Stimulated activated CD8-positive, alpha-beta memory T cell treated with anti-CD3 and anti-CD28 coated beads, Interleukin-2, amount 100 ng/mL, for 48 hours (primary cell): ENCODE measurements at places on chromosomes 4 and X.
A peak's percentile ranks its signal among the peaks of the same experiment; 100 is the strongest.

GRCh38 chrX:75303795-75304194 is 29.9 kb downstream of the UPRT start:
- DNase-seq = no peak

GRCh38 chrX:105269386-105269785 is 48.9 kb upstream of the TEX13A start:
- DNase-seq = no peak

DNA sequence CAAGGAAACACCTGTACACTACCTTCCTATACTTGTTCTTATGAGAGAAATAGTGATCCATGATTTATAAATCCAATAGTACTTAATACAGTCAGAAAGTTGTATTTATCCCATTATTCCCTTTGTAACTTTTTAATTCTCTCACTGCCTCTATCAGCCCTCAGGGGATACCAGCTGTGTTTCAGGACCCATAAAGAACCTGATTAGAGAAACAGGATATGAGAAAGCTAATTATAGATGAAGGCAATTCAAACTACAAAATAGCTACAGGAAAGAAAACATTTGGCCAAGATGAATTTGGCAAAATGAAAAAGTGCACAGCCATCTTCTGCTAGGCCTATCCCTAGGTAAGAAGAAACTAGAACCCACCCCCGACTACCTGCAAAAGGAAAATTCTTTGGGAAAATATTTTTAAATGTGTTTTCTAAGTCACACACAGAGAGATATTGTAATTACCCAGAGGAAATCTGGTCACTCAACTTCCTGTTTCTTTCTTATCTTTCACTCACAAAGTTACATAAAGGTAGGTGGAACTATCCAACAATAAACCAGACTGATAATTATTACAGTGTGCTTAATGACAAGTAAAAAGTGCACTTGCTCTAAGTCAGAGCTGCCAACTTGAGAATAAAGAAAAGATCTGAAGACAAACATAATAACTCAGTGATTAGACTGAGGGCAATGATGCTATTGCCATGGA is 836.5 kb upstream of the HTR2C start:
- DNase-seq = no peak

- DNase-seq = no peak
Measured at GRCh38 chr4:105483840-105484239, 10.0 kb upstream of the PPA2 start.

DNA sequence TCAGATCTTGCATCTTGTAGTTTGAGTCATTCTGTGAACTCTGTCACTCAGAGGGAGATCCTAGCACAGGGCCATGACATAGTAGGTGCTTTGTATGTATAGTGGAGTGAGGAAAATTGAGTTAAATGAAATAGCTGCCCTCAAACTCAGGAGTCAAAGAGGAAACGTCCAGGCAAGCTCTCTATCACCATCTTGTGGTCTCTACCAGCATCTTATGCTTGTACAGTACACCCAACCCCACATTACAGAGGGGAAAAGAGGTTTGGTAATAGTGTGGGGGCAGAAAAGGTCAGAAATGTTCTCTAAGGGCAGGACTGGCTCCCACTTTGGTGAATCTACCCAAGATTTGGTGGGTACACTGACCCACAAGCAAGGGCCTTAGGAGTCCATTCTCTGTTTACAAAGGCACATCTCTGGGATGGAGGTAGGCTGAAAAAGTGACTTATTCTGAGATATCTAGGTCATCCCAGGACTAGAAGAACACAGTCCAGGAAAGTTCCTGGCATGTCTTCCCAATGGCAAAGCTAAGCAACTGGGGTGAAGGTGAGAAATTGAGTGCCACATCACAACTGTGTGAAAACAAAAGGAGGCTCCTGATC is 131.8 kb downstream of the OR13H1 start:
- no peak for DNase-seq

- no peak for DNase-seq
Measured at GRCh38 chr4:141702472-141703182, 66.2 kb downstream of the IL15 start.

DNA sequence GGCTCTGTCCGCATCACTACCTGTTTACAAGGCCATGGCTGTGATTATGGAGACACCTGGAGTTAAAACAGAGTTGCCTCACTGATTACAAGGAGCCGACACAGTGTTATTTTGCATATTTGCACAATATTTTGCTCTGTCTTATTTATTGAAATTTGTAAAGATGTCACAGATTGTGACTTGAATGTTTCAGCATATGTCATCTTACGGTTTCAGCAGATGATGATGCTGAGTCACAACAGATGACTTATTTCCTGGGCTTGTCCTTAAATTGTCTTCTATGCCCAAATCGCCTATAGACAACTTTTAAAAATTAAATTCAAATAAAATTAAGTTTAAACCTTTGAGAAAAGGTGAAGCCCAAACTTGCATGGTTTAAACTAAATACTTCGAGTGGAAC is 87.1 kb upstream of the INPP4B start:
- DNase-seq = no peak

GRCh38 chr4:158446106-158446505 is 75.6 kb upstream of the RXFP1 start:
- no peak for DNase-seq

GRCh38 chr4:62531731-62532130 is 1331.6 kb downstream of the ADGRL3 start:
- DNase-seq = no peak

- DNase-seq = no peak
Measured at GRCh38 chrX:46125111-46125510, 420.1 kb downstream of the ZNF674 start.

- no peak for DNase-seq
Measured at GRCh38 chr4:87405211-87405820, 14.3 kb upstream of the HSD17B11 start.

- DNase-seq = peak; percentile 61
Measured at GRCh38 chrX:40176351-40177116, 78.8 kb upstream of the BCOR start.

DNA sequence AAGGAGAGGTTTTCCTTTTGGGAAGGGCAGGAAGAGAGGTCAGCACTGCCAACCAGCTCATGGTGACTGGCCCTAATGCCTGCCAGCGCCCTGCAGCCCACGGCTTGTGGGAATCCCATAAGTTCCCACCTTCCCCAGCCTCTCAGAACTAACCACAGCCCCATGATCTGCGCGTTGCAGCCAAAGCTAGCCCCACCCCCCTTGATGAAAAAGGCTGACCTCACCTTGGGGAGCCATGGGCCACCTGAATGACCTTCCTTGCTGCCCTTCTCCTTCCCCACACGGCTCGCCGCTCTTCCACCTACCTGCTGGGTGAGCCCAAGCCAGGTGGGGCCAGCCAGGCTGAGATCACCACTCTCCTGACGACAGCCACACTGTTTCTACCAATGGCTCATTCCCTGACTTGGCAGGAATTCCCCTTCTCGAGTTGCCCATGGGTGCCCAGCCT is 3.9 kb upstream of the ELF4 start:
- no peak for DNase-seq

GRCh38 chrX:44621078-44621477 is 78.4 kb upstream of the FUNDC1 start:
- no peak for DNase-seq

- no peak for DNase-seq
Measured at GRCh38 chrX:39757971-39758370, 339.8 kb downstream of the BCOR start.
